Suppressor macrophage treated with lipopolysaccharide for 1 hour (primary cell): ENCODE measurements at places on chromosomes 5 and 9.

DNA sequence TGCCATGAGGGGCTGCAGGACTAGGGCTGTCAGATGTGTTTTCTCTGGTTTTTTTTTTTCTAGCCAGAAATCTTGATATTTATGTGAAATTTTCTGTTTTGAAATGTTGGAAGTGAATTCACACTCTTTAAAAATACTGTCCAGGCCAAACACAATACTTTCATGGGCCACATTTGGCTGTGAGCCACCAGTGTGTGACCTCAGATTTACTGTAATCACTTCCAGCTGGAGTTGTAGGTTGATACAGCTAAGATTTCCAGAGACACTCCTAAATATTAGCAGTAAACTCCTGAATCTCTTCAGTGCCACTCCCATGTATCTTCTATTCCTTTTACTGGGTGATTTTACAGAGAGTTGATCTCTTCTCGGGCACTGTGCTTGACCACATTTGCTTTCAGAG, 92.2 kb upstream of the CKMT2 start:
- no peak for DNase-seq

GRCh38 chr5:7814816-7815215, 36.1 kb downstream of the CFAP90 start:
- DNase-seq = no peak

DNA sequence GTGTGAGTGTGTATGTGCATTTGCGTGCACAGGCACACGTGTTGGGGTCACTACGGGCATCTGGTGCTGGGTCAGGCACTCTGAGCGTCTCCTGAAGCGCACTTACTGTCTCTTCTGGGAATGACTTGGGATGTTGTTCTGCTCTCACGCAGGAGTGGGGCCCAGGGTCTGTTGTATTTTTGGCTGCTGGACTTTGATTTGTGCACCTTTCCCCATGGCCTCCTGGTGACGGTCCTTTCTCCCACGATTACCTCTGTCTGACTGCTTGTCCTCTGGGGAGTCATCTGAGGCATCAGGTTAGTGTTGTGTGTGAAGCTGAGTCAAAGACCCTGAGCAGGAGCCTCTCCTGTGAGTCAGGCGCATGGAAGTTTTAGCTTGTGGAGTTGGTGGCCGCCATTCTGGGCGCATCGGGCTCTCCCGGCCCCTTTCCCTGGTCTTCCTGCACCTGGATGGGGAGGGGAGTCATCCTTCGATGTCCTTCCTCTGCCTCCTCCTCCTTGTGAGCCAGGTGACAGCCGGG, 62.1 kb downstream of the RXRA start:
- no peak for DNase-seq

DNA sequence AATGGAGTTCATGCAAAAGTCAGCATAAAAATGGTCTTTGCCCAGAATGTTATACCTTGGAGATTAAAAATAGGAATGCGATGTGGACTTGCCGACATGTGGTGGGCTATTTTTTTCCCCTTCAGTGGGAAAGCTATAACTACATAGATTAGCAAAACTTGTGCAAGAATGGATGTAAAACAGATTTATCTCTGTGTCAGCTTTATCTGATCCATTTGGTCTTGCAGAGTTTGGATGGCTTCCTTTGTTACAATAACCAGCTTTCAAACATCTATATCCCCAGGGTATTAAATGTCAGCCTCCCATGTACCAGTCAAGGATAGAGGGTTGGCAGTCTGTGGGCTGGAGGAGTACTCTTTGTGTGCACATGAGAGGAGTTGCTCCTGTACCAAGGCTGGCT, 284.9 kb downstream of the TMEM38B start:
- DNase-seq = no peak

GRCh38 chr5:94969174-94969573, 315.7 kb downstream of the MCTP1 start:
- DNase-seq = peak; percentile 42

GRCh38 chr5:135543485-135544304, 7.9 kb upstream of the NEUROG1 start:
- peak; percentile 52 for DNase-seq

GRCh38 chr9:69637817-69638200, 34.4 kb downstream of the APBA1 start:
- peak; percentile 1 for DNase-seq

DNA sequence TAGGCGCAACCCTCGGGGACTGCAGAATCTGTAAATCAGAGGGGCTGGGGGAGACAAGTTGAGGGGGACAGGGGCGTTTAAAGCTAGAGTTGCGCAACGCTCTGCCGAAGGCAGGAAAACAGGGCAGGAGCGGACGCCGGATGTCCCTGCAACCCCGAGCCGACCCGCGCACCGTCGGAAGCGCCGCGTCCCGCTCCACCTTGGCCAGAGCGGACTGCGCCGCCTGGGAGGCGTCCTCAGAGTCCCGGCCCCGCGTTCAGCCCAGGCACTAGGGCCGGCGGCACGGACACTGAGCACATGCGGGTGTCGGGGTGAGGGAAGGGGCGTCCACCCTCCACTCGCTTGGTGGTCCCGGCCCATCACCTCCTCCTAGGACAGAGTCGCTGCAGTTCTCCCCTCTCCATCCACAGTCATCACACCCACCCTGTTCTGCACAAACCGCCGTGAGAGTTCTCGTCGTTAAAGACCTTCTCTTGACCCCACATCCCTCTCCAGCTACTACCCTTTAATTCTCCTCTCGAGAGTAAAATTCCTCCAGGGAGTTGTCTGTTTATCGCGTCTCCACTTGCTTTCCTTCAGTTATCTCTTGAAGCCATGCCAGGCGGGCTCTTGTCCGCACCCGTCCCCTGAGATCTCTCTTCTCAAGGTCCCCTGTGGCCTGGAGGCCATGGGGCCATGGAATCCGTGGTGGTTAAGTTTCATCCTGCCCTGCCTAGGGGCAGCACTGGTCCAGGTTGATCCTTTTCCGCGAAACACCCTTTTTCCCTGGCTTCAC, 796 bp upstream of the PDLIM7 start:
- DNase-seq = no peak

- DNase-seq = no peak
Measured at GRCh38 chr9:123814496-123814895, 115.4 kb downstream of the DENND1A start.

DNA sequence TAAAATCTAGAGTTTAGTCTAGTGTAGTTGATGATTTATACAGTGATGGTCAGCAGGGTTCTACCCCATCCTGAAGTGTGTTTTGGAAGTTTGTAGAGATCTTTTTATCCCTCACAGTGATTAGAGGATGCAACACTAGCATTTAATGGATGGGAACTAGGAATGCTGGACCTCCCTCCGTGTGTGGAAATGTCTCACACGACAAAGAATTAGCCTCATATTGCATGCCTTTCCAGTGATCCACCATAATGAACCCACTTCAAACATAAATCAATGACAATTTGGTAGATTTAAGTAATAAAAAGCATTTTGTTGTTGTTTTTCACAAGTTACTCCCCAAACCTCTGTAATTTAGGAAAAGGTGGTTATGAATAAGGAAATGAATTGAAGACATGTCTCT, 82.5 kb upstream of the LMNB1 start:
- DNase-seq = no peak

GRCh38 chr9:86341007-86341491, 13.2 kb downstream of the TUT7 start:
- DNase-seq = peak; percentile 63

GRCh38 chr5:4079831-4080230, 484.2 kb downstream of the IRX1 start:
- DNase-seq = no peak

- no peak for DNase-seq
Measured at GRCh38 chr9:116767219-116767618, 80.1 kb downstream of the TRIM32 start.

GRCh38 chr5:157665467-157666070, 5.8 kb upstream of the C5orf52 start:
- peak; percentile 97 for DNase-seq

- DNase-seq = no peak
Measured at GRCh38 chr5:126274076-126274762, 149.0 kb upstream of the GRAMD2B start.

- no peak for DNase-seq
Measured at GRCh38 chr5:178081571-178082243, 31.6 kb upstream of the N4BP3 start.

DNA sequence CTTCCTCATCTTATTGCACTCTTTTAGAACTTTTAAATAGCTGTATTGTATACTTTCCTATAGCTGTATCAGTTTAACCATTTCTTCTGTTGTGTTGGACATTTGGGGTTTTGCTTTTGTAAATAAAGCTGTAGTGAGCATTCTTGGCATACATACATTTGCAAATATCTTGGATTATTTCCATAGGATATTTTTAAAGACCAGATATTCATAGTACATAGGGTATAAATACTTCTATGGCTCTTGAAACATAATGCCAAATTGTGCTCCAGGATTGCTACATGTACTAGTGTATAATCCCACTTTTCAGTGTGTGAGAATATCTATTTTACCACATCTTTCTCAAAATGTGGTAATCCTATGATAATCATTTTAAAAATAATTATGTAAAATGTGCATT, 51.2 kb downstream of the SCAMP1 start:
- no peak for DNase-seq

DNA sequence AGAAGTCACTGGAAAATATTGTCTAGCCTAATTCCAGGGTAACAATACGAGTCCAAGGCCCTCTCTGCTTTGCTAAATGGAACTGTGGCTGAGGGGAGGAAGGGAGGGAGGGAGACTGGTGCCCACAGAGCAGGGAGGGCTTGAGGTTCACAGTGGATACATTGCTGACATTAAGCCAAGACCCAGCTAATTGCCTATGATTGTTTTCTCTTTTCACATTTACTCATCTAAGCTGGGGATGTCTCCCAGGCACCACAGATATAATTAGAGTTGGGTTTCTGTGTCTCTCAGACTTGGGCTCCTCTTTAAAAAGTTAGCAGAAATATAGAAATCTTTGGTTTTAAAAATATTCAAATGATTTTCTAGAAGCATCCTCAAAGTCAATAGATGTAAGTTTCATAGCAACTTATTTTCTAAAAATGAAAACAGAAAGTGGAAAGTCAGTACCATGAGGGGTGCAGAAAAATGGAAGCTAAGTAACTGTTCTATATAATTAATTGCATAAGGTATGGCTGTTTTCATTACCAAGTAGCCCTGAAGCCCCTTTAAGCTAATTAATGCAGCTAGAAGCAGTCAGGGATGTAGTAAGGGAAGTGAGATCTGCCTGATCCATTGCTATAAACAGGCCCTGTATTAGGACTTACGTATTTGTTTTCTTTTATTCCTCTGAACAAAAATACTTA, 259.8 kb downstream of the NDUFS4 start:
- no peak for DNase-seq

DNA sequence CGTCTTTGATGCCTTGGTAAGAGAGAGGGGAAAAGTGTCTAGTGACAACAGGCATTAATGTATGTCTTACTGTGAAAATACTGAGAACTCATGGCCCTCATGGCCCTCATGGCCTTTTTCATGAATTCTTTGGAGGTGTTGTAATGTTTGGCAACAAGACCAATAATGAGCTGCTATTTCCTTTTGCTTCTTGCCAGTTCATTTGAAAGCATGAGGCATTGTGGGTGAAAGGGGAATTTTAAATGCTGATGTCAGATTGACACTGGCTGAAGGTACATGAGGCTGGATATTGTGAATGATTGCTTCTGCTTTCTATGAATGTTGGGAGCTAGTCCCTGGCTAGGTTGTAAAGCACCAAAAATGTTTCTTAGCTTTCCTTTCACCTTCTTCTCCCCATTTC, 79.2 kb downstream of the DOCK2 start:
- DNase-seq = peak; percentile 70

DNA sequence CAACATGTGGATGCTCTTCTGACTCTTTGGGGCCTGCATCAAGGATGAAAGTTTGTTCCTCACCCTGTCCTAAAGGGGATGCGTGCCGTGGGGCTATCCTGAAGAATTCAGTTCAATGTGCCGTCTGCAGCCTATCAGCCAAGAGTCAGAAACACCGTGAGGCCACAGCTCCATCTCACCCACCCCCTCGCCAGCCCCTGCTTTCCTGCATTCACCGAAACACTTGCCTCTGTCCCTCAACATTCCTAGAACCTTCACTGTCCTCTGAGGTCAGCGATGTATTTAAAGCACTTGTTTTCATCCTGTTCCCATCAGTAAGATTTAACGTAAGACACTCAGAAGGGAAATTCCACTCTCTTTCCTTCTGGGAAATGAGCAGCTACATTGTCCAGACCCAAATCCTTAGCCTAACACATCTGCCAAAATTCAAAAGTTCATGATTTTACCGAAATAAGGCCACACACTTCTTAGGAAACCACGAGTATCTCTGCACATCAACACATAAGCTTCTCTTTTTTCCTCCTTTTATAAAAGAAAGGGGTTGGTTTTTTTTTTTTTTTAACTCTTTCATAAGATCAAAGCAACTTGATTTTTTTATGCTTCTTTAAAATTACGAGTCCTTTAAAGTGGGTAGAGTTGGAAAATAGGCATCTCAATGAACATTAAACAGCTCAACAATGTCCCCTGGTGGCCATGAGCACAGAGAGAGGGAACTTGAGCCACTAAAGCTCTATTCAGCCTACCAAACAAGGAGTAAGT, 100.7 kb downstream of the SUSD1 start:
- DNase-seq = peak; percentile 83

- DNase-seq = no peak
Measured at GRCh38 chr5:115895821-115896220, 54.1 kb downstream of the AP3S1 start.

GRCh38 chr5:151075698-151076331, 5.0 kb downstream of the TNIP1 start:
- peak; percentile 82 for DNase-seq

DNA sequence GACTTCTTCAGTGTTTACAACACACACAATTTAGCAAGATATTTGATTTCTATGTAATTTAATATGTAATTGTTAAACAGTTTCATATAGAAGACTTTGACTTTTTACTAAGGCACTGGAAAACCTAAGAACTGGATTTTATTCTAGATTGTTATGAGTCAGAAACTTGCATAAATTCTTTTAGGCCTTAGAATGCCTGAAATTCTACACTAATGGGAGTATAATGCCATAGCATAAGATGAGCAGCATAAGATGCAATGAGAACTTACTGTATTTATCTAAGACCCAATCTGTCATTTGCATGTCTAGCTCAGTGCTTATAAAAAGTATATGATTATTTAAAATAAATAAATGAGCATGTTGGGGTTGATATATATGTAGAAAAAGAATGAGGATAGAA, 285.2 kb downstream of the CDH12 start:
- no peak for DNase-seq

- DNase-seq = no peak
Measured at GRCh38 chr5:32903613-32904012, 192.5 kb downstream of the NPR3 start.

DNA sequence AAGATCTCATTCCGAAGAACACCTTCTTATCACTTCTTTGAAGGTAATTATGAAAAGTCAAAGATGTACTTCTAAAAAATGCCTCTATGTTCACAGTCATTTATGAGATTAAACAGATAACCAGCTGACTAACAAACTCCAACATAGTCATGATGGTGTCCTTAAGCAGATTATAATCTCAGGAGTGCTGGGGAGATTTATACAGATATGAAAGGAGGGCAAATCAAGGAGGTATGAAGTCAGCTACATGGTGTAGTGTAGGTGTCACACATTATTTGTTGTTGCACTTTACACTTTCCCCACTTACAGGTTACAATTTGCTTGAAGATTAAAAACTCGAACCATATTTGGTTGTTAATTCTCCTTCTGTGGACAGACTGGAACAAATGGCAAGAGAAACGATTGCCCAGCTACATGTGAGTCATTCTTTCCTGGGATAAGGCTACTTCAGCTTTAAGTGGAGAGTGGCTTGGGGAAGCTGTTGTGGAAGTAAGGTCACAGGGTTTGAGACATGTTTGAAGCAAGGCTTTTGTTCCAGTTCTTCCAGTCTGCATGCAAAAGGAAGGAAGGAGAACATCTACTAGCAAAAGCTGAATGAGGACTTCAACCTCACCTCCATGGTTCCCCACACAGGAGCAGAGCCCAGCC, 320.1 kb downstream of the ADGRV1 start:
- peak; percentile 74 for DNase-seq

GRCh38 chr5:39176759-39177630, 42.4 kb downstream of the FYB1 start:
- DNase-seq = no peak
